ENCODE measurements at places on chromosomes 1 and 21.

DNA sequence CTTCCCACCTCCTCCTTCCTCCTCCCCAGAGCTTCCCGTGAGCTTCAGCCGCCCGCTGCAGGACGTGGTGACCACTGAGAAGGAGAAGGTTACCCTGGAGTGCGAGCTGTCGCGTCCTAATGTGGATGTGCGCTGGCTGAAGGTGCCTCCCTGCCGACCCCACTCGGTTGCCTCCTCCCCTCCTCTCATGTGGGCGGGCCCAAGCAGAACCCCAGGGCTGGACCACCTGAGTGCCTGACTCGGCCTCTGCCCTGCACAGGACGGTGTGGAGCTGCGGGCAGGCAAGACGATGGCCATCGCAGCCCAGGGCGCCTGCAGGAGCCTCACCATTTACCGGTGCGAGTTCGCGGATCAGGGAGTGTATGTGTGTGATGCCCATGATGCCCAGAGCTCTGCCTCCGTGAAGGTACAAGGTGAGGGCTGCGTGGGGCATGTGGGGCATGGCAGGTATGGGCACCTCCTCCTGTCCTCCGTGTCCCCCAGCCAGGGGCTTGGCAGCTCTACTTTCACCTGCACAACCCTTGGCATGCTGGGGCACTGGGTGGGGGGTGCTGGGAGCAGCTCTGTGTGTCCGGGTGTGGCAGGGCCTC, 69.2 kb downstream of the OBSCN start:
- no peak for DNase-seq

DNA sequence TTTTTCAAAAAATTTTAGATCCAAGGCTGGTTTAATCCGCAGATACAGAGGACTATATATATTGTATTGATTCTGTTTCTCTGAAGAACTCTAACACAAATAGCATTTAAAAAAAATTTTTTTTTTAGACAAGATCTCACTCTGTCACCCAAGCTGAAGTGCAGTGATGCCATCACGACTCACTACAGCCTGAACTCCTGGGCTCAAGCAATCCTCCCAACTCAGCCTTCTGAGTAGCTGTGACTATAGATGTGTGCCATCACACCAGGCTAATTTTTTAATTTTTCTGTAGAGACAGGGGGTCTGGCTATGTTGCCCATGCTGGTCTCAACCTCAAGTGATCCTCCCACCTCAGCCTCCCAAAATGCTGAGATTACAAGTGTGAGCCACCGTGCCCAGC, 3.0 kb downstream of the ANKRD45 start:
- DNase-seq: no peak

DNA sequence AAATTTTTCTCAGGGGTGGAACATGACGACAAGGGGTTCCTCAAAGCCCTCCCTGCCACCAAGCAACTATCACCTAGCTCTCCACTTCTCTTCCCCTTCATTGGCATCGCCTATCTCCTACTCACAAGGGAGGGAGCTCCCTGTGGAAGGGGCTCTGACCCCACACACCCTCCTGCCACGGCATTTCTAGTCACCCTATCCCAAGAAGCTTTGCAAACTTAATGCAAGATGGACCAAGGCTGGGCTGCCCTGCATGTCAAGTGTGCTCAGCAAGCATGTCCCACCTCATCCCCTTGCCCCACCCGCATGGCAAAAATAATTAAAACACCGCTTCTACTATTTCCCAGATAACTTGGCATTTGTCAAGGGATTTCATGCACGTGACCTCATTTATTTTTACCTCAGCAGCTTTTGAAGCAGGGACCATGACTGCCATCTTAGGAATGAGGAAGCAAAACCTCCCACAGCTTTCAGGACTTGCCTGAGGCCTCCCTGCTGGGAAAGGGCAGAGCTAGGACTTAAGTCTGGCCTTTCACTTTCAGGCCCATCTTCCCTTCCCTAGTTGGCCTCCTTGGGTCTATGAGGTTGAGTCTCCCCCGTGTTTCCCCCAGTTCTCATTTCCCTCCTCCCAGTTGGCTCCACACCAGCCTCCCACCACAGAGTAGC, 161.3 kb downstream of the TSEN15 start:
- DNase-seq: no peak

DNA sequence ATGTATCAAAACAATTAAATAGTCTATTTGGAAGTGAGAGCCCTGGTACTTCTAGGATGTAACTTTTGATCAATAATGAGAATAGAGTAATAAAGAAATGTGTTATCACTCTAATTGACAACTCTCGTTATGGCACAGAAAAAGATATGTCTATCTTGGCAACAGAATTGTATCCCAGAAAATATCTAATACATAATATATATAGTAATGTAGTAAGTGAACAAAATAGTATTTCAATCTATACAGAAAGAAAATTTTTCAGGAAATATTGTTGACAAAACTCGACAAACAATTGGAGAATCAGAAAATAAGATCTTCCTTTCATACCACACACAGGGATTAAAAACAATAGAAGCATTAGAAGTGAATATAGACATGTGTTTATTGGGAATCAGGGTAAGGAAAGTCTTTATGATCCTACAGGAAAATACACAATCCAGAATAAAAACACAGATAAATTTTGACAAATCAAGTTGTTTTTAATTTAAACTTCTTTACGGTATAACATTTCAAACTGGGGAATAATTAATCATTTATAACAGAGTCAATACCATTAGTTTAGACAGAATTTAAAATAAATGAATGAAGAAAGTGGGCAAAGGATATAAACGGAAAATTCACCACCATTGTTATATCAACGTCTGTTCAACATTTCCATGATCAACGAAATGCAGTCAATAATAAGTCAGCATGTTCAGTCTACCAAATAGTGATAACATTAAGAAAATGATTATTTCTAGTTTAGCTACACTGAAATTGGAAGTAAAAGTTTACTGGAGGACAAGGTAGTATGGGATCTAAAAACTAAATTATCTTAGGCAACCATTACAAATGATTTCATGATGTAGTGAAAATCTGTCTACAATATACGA, 1526.5 kb upstream of the TPTE start:
- no peak for DNase-seq

DNA sequence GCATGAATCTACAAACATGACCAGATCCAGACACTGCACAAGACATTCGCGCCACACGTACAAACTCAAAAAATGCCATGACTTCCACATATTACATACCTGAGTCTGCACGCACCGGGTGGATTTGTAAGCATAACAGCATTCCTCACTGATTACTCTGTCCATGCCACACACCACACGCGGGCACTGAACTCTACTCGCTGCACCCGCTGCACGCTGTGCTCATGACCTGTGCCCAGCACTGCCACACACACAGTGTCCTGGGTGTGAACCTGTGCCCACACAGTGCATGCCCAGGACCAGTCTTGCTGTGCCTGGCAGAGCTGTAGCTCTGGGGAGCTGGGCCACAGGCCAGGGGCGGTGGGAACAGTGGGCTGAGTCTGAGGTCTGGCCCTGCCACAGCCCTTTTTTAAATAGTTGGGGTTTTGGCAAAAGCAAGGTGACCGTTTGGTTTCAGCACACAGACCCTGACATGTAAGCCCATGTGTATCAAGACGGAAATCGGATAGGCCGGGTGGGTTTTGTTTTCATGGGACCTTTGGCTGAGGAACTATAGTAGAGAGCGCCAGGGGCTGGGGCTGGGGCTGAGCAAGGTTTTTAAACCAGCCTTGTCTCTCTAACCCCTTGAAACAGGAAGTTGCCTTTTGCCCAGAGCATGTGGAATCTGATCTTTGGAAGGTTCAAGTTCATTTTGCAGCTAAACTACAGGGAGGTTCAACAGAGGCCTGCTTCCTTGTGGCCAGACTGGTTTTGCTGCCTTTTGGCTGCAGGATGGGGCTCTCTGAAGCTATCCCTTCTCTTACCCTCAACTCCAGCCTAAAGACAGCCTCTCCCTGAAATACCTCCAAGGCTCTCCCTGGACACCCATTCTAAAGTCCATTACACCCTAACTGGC, 12.3 kb upstream of the GOLT1A start:
- DNase-seq: no peak

Measured in stimulated activated CD8-positive, alpha-beta memory T cell treated with anti-CD3 and anti-CD28 coated beads, Interleukin-15, amount 100 ng/mL, for 24 hours (primary cell).